DMS53 (cell line): ENCODE measurements at places on chromosomes 5 and 9.

GRCh38 chr5:114391321-114391720 lies 29.5 kb downstream of the KCNN2 start:
- DNase-seq = peak; percentile 3

- DNase-seq = peak; percentile 12
Observed at GRCh38 chr5:31029925-31030324, 163.6 kb upstream of the CDH6 start.

DNA sequence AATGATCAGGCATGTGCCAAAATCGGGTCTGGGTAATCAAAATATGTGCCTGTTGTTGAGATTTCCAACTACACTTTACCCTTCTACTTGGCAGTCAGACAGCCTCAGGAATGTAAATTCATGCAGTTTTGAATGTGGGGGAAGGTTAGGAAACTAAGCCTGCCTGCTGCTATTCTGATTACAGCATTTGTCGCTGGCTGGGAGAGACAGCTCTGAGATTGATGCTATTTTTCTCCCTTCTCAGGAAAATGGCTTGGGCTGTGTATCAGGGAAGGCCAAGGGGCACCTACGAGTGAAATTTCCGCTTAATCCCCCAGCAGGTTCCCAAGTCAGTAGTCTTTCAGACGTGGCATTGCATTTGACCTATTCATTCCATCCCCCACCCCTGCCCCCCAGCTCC lies 3.6 kb upstream of the RGS7BP start:
- no peak for DNase-seq

DNA sequence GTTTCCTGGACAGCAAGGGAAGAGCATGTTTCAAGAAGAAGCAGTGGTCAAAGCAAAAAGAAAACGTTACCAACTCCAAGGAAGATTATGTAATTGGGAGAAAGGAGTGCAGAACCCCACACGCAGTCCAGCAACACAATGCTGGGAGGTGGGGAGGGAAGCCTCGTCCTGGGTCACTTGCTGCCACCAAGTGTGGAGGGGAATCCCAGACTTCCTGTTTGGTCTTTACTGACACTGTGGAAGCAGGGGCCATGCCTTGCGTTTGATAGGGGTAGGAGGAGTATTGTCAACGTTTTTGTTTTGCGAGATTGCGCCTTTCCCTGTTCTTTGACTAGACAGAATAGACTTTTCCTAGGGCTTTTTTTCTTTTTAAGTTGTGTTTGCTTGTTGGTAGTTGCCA lies 421.0 kb downstream of the KDM4C start:
- DNase-seq = peak; percentile 34

- DNase-seq = no peak
Observed at GRCh38 chr5:112694853-112695709, 42.6 kb upstream of the APC start.

GRCh38 chr9:114382699-114383520 lies 4.9 kb downstream of the AKNA start:
- no peak for DNase-seq

DNA sequence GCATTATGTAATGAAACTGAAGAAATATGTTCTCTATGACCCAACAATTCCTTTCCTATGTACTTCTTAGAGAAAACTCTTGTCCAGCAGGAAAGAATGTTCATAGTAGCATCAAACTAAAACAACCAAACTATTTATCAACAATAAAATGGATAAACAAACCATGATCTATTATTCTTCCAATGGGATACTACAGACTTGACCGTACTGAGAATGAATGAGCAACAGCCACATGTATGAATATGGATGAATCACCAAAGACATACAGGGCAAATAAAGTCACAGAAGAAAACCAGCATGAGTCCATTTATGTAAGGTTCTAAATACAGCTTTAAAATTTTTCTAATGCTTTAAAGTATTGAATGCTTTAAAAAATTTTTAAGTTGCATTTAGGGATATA lies 73.6 kb upstream of the SUSD1 start:
- DNase-seq = no peak

- no peak for DNase-seq
Observed at GRCh38 chr5:43573058-43573457, 16.2 kb upstream of the PAIP1 start.

DNA sequence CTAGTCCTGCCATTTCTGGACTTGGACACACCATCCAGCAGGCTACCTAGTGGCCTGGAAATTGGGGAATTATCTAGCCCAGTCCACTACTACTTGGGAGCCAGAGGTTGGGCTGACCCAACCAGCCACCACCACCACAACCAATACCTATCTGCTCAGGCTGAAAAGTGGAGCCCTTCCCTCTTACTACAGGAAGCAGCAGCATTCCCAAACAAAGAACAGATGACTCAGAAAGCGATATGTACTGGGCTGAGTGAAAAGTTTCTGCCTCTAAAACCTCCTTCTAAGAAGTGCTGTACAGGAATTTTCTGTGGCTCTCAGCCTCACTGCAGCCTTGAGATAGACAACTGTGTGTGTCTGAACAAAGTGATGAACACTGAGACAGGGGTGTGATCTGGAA lies 279.4 kb downstream of the CDH10 start:
- DNase-seq = peak; percentile 30

DNA sequence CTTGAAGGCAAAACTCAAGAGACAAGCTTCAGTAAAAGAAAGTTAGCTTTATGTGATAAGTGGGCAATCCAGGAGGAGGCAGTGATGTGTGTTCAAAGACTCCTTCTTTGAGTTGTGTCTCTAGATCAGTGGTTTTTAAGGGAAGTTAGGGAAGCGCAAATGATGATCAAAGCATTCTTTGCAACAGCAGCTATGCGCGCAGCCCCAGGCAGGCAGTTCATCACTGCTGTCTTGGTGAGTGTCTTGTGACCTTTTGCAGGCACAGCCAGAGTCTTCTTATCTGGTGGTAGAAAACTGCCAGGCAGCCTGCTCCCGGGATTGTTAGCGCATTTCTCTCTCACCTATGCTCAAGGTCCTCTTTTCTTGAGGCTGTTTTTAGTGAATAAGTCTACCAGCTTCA lies 40.3 kb upstream of the CLK4 start:
- no peak for DNase-seq

GRCh38 chr5:99169309-99169708 lies 240.5 kb upstream of the CHD1 start:
- peak; percentile 49 for DNase-seq

GRCh38 chr9:134628354-134628736 lies 13.3 kb upstream of the COL5A1 start:
- no peak for DNase-seq

DNA sequence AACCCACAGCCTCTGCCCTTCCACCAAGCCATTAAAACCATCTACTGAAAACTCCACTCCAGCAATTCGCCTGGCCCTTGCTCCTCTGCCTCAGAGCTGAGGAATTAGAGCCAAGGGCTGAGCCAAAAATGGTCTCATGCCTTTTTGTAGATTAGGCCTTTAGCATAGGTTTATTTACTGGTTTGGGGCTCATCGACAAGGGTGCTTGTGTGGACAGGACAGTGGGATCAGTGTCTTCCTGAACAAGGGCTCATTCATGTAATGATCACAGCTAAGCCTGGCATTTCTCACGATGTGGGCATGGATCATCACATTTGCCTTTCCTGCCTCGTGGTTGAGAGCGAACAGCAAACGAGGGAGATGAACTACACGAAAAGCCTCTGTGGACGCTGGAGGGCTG lies 59.2 kb upstream of the PHF24 start:
- no peak for DNase-seq

GRCh38 chr9:72875221-72875620 lies 77.6 kb downstream of the ALDH1A1 start:
- DNase-seq = no peak

- DNase-seq = no peak
Observed at GRCh38 chr5:85533341-85534047, 1084.2 kb upstream of the COX7C start.

DNA sequence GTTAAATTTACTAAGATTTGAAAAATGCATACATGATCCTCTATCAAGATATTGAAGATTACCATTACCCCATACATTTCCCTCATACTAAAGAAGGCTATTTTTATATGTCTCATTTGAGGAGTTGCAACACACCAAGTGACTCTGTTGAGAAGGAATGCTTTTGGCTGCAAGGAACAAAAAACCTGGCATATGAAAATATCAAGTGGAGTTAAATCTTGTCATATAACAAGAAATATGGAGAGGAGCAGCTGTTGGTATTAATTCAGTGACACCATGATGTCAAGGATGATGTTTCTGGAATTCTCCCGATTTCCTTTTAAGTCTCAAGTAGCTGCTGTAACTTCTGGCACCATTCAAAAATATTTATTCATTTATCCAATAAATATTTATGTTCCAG lies 193.8 kb downstream of the CSNK1G3 start:
- DNase-seq = no peak

- DNase-seq = peak; percentile 82
Observed at GRCh38 chr5:151825445-151825844, 53.7 kb downstream of the G3BP1 start.

- DNase-seq = no peak
Observed at GRCh38 chr5:57366744-57367143, 115.9 kb downstream of the ACTBL2 start.

DNA sequence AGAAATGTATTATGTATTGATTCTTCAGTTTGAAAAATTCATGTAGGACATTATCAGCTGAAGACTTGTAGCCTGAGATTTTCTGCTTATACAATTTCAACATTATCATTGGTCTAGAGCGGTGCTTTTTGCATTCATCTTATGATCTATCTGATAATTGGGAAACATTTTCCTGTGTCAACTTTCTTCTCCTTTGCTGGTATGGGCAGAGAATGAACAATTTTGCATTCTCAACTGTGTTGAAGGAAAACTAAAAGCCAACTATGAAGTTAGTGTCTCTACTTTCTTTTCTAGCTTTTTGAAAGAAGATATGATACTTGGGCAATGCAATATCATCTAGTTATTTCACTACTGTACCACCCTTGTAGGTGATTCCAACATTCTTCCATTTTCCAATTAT lies 10.3 kb downstream of the ZFR start:
- DNase-seq = no peak
